Activated naive CD4-positive, alpha-beta T cell (primary cell): ENCODE measurements at places on chromosomes 5 and 9.

DNA sequence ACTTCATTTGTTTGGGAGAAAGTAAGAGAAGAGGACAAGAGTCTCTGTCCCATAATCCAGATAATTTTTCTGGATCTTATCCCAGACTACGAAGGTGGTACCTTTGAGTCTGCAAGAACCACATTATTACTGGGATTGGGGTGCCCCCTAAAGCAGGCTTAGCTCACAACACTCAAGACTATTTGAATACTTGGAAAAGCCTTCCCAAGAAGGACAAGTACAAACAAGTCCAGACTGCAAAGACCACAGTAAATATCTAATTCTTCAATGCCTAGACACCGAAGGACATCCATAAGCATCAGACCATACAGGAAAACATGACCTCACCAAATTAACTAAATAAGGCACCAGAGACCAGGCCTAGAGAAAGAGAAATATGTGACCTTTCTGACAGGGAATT, 40.2 kb upstream of the TMED7 start:
- no peak for DNase-seq

GRCh38 chr9:91580136-91580535, 156.5 kb upstream of the NFIL3 start:
- no peak for DNase-seq

DNA sequence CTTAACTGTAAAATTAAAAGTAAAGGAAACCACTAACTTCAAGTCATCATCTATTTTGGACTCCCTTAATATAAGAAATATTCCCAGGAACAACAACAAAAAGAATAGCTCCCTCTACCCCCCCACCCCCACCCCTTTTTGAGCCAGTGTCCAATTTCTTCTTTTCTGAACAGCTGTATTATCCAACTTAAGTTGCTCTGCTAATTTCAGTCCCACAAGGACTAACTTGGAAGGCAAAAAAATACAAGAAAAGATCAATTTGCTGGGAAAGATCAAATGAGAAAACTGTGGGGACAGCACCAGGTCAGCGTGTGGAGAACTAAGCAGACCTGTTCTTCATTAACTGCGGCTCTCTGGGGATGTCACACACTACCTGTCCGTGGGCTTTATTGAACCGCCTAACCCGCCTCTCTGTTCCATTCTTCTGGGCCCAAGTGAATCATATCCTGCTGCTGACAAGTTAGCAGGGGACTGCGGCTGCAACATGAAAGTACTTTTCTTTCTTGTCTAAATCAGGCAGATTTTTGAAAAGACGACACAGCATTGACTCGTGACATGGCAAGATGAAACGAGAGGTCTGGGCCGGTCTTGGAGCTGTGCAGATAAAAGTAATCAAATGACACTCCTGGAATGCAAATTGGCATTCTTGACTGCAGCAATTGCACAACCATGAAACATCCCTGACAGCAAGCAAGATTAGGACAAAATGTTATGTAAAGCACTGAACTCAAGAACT, 2.7 kb downstream of the BNC2 start:
- no peak for DNase-seq

DNA sequence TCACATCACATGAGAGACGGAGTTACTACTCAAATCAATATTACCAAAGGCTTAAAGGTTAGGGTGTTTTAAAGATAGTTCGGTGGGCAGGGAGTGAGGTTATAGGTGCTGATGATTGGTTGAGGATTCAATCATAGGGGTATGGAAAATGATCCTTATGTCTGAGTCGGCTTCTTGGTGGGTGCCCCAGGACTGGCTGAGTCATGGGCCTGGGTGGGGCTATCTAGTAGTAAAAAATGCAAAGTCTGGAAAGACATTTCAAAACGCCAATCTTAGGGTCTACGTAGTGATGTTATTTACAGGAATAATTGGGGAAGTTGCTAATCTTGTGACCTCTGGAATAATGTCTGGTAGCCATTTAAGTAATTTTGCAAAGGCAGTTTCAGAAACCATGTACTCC, 15.2 kb upstream of the SPIN1 start:
- DNase-seq: no peak

GRCh38 chr9:24438876-24439275, 106.8 kb downstream of the IZUMO3 start:
- no peak for DNase-seq

DNA sequence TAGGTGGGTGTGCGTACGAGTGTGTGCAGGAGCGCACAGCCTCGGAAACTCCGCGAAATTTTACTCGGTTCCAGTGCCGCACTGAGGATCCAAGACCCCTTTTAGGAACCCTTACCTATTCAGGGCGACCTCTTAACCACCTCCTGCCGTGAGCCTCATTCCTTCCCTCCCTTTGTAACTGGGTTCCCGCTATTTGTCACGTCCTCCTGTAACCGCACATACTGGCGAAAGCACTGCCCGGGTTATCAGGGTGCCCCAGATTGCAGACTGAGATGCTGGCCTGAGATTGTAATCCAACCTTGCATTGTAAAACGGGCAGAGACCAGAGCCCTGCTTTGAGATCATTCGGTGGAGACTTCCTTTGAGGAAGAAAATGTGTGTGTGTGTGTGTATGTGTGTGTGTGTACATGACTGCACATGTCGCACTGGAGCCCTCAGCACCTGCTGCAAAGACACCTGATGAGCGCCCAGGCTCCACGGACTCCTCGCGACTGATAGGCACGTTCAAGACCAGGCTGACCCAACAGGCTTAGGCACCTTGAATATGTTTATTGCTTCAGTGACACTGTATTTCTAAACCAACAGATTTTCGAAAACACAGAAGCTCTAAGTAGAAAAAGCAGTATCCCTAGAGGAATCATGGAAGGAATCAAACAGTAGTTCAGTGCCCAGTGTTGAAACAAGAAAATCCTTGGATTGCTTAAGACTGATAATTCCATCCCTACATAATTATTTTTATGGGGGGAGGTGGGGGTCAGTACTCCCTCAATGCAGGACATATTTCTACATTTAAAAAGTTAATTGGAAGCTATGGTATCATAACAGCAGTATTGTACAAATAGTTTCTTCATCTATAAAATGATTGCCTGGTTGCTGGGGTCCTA, 86.5 kb upstream of the TNFAIP8 start:
- no peak for DNase-seq

GRCh38 chr5:81854915-81855314, 104.0 kb upstream of the SSBP2 start:
- no peak for DNase-seq
